Right ventricle myocardium inferior (tissue), 1 donor: ENCODE measurements at places on chromosomes 11 and 22. TPM values are rescaled to one million over a fixed set of nuclear protein-coding genes. Genes with fewer than 3 reads are reported as not detected.
A peak's percentile ranks its signal among the peaks of the same experiment; 100 is the strongest.

Gene OR51G1
- not detected for total RNA-seq

Gene OR52H1
- not detected for total RNA-seq

Gene ALG9
- 14.5 TPM for total RNA-seq

- peak; percentile 68 for DNase-seq
Measured at GRCh38 chr22:39343259-39344045, 6.3 kb upstream of the SYNGR1 start.

Gene OR4A47
- not detected for total RNA-seq

Gene GAL3ST3
- 1.5 TPM for total RNA-seq

DNA sequence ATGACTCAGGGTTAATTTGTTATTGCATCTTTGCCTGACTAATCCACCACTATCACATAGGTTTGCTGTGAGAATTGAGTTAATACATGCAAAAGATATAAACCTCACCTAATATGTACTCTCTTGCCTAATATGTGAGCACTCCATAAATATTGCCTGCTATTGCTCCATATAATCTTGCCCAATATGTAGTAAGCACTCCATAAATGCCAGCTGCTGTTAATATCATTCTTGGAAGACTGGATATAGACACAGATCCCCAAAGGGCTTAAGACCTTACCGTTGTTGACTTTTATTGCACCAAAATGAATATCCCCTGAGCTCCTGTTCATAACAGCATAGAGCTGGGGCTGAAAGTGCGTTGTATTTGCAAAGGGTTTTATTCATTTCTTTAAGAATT lies 27.0 kb upstream of the LRRC55 start:
- no peak for DNase-seq

Gene UCP2
- 36.4 TPM for total RNA-seq

DNA sequence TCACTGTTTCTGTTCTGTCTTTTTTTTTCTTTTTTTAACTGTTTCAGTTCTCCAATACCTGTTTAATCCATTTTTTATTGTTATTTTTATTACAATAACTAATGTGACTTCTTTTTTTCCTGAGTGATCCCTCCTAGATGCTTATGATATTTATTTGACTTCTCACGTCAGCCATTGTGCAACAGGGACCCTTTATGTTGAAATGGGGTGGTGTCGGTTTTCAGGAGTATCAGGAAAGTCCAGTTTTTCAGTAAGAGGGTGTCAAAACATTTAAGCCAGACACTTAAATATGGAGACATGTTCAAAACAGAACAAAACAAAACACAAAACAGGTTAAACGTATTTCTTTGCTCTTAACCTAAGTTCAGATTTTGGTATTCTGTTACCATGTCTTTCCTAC lies 418.8 kb downstream of the DYNC2H1 start:
- no peak for DNase-seq

Gene PPME1
- total RNA-seq: 34.6 TPM

DNA sequence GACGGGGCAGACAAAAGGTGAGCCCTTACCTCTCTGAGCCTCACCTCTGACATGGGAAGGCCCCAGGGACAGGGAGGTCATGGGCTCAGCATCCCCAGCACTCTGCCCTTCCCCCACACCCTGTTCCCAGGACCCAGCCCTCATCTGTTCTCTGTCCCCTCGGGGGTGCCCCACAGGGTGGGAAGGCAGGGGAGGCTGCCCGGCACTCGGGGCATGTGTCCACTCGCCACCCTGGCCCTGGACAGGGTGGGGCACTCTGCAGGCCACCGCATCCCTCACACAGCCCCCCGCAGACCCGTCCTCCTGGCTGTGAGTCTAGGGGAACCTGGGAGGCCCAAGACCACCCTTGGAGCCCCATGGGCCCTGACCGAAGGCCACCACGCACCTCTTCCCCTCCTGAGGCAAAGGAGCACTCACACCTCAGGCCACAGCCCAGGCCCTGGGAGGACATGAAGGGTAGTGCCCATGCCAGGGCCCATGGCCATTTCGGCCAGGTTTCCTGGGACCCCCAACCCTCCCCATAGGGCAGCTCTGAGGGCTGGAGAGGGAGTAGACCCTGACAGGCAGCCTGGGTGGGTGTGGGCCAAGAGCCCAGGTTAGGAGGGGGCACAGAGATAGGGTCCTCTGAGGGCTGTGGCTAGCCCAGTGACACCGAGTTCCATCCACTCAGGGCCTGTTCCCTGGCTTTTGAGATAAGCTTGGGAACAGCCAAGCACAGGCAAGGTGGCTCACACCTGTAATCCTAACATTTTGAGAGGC lies 193.1 kb downstream of the IGLL1 start:
- DNase-seq: no peak

GRCh38 chr11:77411137-77411707 lies 62.7 kb downstream of the PAK1 start:
- peak; percentile 81 for DNase-seq

GRCh38 chr11:4087551-4087950 lies 7.0 kb upstream of the RRM1 start:
- DNase-seq: no peak

GRCh38 chr11:133895061-133895479 lies 49.8 kb upstream of the SPATA19 start:
- no peak for DNase-seq

Gene MS4A15
- total RNA-seq: not detected

GRCh38 chr11:125468852-125469251 lies 27.2 kb downstream of the FEZ1 start:
- no peak for DNase-seq

Gene OSBP2
- 11.1 TPM for total RNA-seq

GRCh38 chr11:117868088-117868487 lies 8.4 kb downstream of the FXYD6 start:
- no peak for DNase-seq

Gene GANAB
- 105 TPM for total RNA-seq

GRCh38 chr22:37627121-37627520 lies 12.3 kb upstream of the SH3BP1 start:
- DNase-seq: no peak

DNA sequence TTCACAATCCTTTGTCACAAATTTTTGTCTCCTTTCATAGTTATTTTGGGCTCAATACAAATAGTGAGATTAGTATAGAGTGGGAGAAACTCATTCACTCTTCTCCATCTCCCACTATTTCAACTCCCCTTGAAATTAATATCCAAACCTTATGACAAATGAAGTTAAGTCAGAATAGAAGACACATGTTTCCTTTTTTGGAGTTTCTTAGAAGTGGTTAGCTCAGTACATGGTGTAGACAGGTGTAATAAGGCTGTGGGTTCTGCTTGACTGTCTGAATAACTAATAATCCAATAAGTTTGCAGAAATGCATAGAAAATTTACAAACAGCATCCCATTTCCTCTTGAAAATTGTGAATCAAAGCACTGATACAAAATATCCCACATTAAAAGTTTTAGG lies 10.8 kb upstream of the HSPA8 start:
- DNase-seq: no peak

Gene CRACR2B
- total RNA-seq: 24.3 TPM

DNA sequence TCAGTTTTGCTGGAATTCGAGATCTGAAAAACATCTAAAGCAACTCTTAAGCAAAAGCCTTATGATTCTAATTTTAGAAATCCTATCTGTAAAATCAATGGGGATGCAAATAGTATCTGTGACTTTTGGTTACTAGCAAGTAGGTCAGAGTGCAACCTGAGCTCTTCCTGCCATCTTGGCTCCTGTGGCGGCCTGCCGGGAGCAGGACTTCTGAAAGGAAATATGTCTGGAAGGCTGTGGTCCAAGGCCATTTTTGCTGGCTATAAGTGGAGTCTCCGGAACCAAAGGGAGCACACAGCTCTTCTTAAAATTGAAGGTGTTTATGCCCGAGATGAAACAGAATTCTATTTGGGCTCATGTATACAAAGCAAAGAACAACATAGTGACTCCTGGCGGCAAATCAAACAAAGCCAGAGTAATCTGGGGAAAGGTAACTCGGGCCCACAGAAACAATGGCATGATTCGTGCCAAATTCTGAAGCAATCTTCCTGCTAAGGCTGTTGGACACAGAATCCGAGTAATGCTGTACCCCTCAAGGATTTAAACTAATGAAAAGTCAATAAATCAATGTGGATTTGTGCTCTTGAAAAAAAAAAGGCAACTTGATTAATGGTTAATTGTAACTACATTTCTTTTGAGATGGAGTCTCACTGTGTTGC lies 1.7 kb downstream of the SAMM50 start:
- no peak for DNase-seq

- no peak for DNase-seq
Measured at GRCh38 chr11:47359586-47359985, 7.1 kb upstream of the MYBPC3 start.

- DNase-seq: peak; percentile 61
Measured at GRCh38 chr22:42418811-42419242, 13.4 kb downstream of the NFAM1 start.

Gene CDC42EP1
- total RNA-seq: 17.7 TPM

GRCh38 chr11:68191661-68192579 lies 21.2 kb downstream of the KMT5B start:
- no peak for DNase-seq

- DNase-seq: no peak
Measured at GRCh38 chr11:123482218-123482617, 52.1 kb downstream of the GRAMD1B start.

GRCh38 chr11:79739591-79739990 lies 298.8 kb upstream of the TENM4 start:
- no peak for DNase-seq

GRCh38 chr11:84384731-84385130 lies 1098.6 kb upstream of the CCDC90B start:
- DNase-seq: no peak

- no peak for DNase-seq
Measured at GRCh38 chr11:3085052-3085451, 27.8 kb upstream of the CARS1 start.

DNA sequence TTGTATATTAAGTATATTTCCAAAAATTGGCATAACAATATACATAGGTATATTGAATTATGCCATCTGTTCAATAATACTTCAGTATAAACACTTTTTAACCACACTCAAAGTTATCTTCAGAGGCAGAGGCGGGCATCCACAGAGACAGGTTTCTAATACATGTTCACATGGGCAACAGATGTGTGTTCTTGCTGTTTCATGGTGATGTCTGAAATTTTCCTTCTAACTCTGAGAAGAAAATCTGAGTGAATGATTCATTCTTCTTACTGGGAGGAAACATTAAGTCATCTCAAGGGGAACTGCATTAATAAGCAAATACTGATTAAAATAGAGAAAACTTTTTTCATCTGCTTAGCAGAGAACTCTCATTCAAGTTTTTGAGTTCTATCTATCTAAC lies 1074.5 kb downstream of the LRRC4C start:
- no peak for DNase-seq

GRCh38 chr11:128463979-128464378 lies 123.4 kb downstream of the ETS1 start:
- no peak for DNase-seq

DNA sequence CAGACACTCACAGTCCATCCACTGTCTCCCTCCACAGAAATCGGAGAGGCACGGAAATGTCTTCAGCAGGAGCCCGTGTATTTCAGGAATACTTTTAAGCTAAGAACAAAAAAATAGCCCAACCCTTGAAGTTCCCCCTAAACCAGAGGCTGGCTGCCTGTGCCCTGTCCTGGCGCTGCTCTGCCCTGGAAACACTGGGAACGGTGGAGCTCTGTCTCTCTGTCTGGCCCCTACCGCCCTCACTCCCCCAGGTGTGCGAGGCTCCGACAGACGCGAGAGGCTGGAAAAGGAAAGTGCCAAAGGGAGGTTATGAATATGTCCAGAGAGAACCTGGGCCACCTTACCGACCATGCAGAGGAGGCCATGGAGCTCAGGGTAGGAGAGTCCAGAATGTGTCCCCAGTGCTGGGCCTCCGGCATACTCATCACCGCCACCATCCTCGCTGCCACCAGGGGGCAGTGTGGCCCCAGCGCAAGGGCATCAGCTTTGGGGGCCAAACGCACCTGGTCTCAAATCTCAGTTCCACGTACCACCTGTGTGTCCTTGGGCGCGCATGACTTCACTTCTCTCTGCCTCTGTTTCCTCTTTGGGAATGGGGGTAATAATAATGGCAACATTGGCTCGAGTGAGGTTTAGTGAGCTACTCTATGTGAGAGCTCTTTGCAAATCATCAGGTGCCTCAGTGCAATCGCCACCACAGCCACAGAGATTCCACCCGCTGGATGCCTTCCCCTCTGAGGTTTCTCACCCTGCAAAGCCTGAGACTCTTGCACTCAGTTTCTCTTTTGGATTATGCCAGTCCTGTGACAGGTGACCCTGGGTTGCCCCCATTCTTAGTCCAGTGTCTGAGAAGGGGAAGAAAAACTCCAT lies 10.4 kb upstream of the SLCO2B1 start:
- DNase-seq: peak; percentile 92

DNA sequence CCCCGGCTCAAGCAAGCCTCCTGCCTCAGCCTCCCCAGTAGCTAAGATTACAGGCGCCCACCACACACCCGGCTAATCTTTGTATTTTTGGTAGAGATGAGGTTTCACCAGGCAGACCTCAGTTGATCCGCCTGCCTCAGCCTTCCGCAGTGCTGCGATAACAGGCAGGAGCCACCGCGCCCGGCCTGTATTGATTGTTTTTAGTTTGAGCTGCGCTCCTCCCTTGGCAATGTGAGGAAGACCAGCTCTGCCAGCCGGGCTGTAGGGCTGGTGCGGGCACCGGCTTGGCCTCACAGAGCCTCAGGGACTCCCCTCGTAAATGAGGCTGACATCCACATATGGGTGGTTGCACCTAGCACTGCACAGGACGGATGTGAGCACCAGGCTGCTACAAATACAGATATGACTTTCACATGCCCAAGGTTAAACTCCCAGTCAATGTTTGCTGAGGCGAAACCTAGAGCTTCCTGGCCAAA lies 7.5 kb upstream of the SLC2A11 start:
- DNase-seq: no peak

Gene ALDH3B1
- total RNA-seq: 3.5 TPM

Gene LINC01488
- total RNA-seq: 0.08 TPM

DNA sequence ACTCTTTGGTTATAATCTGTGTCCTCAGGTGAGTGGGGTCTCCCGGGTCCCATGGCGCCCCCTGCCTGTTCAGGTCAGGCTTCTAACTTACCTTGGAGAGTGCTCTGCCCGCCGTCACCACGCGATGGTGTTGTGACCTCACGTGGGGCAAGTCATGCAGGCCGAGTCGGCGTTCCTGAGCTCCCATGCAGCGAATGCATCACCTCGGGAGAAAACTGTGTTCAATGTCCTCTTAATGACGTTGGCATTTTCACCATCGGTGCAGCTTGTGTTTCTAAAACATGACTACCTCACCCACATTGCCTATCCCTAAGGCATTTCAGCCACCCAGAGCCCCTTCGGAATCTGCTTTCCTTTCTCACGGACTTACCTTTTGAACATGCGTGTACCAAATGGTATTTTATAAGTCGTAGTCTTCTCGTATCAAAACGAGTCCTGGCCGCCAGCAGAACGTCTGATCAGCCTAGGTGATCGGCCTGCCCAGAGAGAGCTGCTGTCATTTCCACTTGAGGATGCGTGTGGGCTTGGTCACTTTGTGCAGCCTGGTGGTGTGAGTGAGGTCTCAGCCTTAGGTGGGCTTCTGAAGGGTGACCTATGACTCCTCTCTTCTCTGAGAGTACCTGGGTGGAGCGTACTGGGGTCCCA lies 64.8 kb downstream of the TBC1D22A start:
- DNase-seq: no peak
